ENCODE measurements at places on chromosomes 7 and 10.
A peak's percentile ranks its signal among the peaks of the same experiment; 100 is the strongest.

DNA sequence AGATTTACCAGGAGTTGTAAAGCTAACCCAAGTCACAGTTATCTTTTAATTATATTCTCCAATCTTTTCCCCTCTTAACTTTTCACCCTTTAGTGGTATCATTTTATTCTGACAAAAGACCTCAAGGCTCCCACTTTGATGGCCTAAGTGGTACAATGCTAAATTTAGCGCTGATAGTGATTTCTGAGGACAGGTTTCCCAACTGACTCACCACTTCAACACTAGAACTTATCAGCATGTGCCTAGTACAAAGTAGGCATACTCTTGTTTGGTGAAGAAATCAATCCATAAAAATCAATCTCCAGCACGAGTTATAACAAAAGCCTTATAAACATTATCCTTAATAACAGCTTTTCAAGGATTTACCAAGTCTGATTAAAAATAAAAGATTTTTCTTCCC is 7.5 kb downstream of the SNX13 start:
- no peak for DNase-seq

DNA sequence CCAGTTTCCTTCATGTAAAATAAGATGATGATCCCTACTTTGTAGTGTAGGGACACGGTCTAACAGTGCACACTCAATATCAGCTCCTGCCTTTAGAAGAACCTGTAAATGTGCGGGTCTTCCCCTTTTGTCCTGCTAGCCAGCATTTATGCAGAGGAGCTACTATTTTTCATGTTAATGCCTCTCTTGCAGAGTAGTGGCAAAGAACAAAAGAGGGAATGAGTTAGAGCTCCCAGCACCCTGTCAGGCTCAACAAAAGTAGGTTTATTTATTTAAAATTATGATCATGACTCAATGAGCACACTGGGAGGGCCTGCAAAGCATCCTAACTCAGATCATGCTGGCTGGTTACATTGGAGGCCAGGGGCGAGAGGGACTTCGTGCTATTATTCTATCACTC is 414.5 kb upstream of the COBL start:
- no peak for DNase-seq

GRCh38 chr10:28530751-28531150 is 2.2 kb upstream of the WAC start:
- DNase-seq: no peak

DNA sequence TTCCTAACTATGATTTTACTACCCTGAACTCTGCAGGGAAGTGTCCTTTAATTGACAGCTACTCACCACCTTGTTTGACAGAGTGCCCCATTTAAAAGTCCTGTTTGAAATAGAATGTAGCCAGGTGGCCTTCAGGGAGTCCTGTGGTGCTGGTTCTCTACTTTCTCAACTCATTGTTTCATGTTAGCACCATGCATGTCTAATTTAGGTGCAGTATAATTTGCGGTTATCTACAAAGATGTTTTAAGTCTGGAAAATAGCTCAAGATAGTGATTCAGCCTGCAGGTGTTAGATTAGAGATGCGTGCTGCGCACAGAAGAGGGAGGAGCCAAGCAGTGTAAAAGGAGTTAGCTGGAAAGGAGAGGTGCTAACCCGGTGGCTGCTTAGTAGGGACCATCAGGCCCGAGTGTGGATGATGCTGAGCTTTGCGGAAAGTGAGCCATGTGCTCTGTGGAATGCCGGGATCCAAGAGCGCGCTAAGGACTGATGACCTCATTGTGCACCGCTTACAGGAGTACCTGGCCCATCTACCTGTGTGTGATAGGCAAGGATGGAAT is 1.2 kb downstream of the CCM2 start:
- peak; percentile 46 for DNase-seq

- DNase-seq: peak; percentile 80
These were observed 60.8 kb upstream of the PPIF start for GRCh38 chr10:79286318-79286951.

- DNase-seq: no peak
These were observed 38.2 kb upstream of the BET1 start for GRCh38 chr7:94042381-94042780.

DNA sequence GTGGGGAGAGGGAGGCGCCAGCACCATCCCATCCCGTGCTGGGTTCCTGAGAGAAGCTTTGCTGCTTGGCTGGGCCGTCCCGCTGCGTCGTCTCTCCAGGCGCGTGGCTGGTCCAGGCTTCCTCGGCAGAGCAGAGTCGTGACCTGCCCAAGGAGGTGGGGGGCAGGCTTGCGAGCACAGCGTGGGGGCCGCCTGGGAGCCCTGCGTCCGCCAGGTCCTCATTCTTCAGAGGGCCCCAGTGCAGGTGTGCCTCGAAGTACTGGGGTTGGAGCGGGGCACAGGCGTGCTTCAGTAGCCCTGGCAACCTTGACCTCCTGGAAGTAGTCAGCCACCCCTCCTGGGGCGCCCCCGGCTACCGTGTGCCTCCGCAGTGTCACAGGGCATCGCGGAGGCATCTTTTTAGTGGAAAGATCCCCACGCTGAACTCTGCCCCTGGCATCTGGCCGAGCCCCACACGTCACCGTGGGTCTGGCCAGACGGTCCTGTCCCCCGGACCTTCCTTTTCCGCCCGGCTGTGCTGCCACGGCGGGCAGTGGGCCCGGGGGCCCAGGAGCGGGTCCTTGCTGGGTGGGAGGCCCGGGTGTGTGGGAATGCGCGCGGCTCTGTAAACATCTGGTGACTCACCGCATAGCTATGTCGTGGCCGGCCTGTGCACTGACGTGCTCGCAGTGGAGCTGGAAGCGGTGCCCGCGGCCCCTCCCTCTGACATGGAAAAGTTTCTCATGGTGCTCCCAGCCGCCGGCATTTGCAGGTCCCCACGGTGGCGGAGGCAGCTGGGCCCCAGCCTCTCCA is 6.4 kb downstream of the MAFK start:
- DNase-seq: no peak

GRCh38 chr7:123440101-123440548 is 94.3 kb downstream of the IQUB start:
- DNase-seq: no peak

- no peak for DNase-seq
These were observed 27.4 kb downstream of the CNNM2 start for GRCh38 chr10:102945449-102945848.

Measured in activated T-helper 1 cell treated with Interleukin-2 at 50 U/mL for 16 hours (primary cell).